GM13976 (cell line): ENCODE measurements at places on chromosomes 1 and 21.

DNA sequence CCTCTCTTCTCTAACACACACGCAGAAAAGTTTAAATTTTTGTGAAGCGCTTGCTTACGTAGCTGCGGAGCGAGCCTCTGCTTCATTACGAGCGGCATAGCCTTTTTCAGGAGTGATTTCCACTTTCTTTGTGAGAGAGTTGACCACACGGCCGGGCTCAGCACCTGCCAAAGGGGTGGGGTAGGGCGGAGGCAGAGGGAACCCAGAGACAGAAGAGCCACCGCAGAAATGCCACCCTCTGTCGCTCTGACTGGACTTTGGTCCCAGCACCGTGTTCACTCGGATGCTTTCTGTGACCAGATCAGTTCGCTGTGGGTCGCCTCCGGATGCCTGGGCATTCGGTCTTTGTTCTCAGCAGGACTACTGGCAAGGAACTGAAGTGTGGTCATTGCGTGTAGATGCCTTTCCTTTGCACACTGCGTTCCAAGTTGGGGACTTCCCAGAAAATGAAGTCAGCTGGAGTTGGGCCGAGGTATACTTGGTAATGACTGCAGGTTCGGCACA is 883 bp downstream of the CHODL start:
- peak; percentile 8 for DNase-seq

- no peak for DNase-seq
Observed at GRCh38 chr1:203442821-203443220, 32.8 kb upstream of the PRELP start.

DNA sequence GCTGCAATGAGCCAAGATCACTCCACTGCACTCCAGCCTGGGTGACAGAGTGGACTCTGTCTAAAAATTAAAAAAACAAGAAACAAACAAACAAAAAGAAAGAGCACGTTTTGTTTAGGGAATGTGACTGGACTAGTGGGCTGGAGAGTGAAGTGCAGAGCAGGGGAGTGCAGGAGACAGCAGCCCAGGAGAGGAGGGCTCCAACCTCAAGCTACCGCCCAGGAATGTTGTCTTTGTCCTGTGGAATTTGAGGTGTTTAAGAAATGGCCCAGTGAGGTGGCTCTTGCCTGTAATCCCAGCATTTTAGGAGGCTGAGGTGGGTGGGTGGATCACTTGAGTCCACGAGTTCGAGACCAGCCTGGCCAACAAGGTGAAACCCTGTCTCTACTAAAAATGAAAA is 42.4 kb upstream of the MTF2 start:
- DNase-seq = no peak

GRCh38 chr1:223225481-223225880 is 82.4 kb upstream of the TLR5 start:
- DNase-seq = no peak

DNA sequence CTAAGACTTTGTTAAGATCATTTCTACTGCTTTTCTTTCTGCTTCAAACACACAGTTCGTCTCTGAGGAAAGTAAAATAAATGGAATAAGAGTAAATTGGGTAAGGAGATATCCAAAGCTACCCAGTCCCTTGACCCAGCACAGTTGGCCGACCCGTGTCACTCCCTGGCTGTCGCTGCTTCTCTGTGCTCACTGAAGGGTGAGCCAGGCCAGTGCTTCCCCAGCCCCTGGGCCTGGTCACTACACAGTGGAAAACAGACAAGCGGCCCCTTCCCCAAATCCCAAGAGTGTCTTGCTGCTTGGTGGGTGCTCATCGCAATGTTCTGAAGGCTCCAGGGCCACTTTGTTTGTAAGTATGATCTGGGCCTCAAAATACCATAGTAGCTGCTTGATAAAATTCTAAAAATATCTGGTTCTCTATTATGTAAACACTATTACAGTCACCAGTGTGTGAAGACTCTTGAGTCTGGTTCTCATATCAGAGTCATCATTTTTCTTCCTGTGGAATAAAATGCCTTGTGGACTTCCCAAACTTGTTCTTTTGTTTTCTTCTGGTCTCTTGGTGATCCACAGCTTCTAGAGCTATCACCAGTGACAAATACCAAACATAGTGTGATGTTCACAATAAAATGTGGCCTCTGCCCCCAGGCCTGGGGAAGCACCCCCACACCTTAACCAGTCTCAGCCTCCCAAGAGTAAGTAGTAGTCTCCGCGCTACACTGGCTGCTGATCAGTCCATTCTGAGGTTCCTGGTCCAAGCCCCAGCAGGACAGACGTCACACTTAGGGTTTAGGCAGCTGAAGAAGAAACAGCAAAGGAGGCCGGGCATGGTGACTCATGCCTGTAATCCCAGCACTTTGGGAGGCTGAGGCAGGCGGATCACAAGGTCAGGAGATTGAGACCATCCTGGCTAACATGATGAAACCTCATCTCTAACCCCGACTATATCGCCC is 106.2 kb downstream of the DHRS3 start:
- DNase-seq = no peak

GRCh38 chr1:211236633-211237320 is 22.4 kb upstream of the RCOR3 start:
- no peak for DNase-seq

DNA sequence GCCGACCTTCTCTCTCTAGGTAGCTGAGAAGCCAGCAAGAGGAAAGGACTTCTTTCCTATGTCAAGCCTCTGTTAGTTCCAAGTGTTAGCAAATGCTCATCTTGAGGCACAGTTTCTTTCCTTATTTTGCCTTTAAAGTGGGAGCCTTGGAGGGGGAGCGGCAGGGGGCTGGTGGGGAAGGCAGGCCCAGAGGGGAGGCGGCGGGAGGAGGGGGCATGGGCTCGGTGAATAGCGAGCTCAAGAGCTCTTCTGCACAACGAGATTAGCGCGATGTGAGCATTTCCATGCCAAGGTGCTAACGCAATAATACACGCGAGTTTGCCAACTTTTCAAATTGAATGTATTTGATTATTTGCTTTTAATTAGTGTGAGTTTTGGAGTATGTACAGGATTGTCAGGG is 372.6 kb downstream of the RPS6KC1 start:
- no peak for DNase-seq

GRCh38 chr1:61620536-61620935 is 104.4 kb downstream of the TM2D1 start:
- no peak for DNase-seq

- DNase-seq = no peak
Observed at GRCh38 chr1:89129911-89130310, 4.0 kb upstream of the GBP2 start.

GRCh38 chr21:42112857-42113256 is 41.7 kb downstream of the UMODL1 start:
- no peak for DNase-seq

- no peak for DNase-seq
Observed at GRCh38 chr21:42626171-42626570, 27.2 kb upstream of the PDE9A start.

GRCh38 chr1:220137019-220137786 is 43.3 kb downstream of the IARS2 start:
- no peak for DNase-seq

GRCh38 chr1:46530791-46531409 is 20.5 kb downstream of the KNCN start:
- no peak for DNase-seq

- DNase-seq = no peak
Observed at GRCh38 chr1:184270556-184270955, 116.3 kb upstream of the C1orf21 start.

DNA sequence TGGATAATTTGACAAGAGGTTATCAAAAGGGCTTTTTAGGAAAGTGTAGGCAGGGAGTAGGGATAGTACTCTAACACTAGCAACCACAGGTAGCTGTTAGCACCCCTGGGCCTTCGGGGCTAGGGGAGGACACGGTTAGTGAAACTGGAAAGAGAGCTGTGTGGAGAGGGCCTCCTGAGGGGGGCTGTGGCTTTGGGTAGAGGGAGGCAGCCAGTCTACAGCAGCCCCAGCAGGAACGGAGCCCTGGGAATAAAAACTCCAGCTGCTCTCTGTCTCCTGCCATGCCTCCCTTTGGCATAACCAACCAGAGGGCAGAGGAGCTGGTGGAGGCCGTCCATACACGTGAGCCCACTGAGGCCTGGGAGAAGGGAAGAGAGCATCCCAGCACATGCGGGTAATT is 223.2 kb downstream of the FOXD2 start:
- DNase-seq = no peak

DNA sequence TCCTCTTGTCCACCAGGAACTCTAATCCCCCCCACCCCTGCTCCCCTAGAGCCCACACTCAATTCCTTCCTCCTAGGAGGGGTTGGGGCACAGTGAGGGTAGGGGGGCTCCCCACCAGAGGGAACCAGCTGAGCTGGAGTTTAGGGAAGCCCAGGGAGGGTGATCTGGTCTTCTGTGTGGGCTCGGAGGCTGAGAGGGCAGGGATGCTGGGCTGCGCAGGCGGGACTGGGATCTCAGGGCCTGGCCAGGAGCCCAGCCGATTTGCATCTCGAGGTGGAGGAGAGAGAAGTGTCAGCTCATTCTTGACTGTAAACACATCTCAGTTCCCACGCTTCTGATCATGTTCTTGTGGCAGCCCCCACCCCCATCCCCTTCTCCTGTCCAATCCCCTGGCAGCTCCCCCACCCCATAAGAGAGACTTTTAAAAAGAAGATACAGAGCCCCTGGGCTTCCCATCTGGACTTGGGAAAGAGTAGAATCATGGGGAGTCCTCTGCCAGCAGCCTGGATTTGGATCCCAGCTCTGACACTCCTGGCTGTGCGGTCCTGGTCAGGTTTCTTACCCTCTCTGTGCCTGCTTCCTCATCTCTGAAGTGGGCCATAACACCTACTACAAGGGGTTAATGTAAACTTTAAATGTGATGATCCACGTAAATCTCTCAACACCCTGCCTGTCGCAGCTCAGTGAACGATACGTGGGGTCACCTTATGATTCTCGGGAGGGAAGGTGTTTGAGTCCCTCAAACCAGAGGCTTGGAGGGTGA is 6.6 kb downstream of the PEAR1 start:
- no peak for DNase-seq

- no peak for DNase-seq
Observed at GRCh38 chr1:68234094-68234493, 1.8 kb upstream of the WLS start.

- no peak for DNase-seq
Observed at GRCh38 chr1:192737306-192737705, 71.5 kb upstream of the RGS2 start.
